Fibroblast of skin of right quadriceps (primary cell): ENCODE measurements at places on chromosomes 12 and 14.
A peak's percentile ranks its signal among the peaks of the same experiment; 100 is the strongest.

DNA sequence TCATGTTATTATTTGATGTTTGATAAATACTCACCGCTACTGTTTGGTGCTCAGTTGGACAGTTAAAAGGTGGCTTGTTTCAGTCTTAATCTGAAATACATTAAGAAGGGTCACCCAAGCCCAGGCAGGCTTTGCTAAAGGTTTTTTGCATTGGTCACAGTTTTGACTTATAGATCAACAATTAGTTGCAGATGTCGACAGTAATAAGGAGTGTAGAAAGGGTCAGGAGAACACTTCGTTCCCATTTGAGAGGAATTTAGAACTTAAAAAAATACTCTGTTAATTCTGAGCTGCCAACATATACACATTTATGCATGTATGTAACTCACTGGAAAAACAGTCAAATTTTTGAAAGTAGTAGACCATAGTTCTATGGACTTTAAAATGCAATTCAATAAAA, 130.3 kb downstream of the TMEM30B start:
- peak; percentile 80 for DNase-seq

GRCh38 chr12:72256725-72257124, 15.4 kb upstream of the TRHDE start:
- DNase-seq = peak; percentile 20

DNA sequence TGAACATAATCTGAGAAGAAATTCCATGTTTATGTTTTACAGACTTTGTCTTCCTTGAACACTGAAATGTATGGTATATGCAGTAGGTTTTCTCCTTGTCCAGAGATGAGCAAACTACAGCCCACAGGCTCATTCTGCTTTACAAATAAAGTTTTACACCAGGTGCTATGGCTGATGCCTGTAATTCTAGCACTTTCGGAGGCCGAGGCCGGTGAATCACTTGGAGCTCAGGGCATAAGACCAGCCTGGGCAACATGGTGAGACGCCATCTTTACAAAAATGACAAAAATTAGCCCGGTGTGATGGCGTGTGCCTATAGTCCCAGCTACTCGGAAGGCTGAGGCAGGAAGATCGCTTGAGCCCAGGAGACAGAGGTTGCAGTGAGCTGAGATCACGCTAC, 64.7 kb downstream of the LRP6 start:
- DNase-seq = no peak

DNA sequence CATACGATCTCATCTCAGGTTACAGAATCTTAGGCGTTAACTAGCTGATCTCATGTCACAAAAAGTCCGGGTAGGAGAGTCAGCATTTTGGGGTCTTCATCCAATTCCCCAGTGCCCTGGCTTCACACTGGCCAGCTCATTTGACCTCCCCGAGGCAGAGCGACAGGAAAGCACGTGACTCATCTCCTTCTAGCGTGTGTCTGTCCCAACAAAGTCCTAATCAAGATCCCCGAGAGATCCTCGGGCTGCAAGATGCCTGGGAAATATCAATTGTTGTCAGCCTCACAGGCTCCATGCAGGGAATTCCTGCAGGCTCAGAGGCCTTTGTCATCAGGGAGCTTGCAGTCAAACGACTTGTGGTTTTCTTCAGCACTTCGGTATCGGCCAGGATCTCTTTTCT, 57.5 kb downstream of the ZNF664 start:
- peak; percentile 95 for DNase-seq

- no peak for DNase-seq
Observed at GRCh38 chr14:52733824-52734223, 3.9 kb downstream of the STYX start.

DNA sequence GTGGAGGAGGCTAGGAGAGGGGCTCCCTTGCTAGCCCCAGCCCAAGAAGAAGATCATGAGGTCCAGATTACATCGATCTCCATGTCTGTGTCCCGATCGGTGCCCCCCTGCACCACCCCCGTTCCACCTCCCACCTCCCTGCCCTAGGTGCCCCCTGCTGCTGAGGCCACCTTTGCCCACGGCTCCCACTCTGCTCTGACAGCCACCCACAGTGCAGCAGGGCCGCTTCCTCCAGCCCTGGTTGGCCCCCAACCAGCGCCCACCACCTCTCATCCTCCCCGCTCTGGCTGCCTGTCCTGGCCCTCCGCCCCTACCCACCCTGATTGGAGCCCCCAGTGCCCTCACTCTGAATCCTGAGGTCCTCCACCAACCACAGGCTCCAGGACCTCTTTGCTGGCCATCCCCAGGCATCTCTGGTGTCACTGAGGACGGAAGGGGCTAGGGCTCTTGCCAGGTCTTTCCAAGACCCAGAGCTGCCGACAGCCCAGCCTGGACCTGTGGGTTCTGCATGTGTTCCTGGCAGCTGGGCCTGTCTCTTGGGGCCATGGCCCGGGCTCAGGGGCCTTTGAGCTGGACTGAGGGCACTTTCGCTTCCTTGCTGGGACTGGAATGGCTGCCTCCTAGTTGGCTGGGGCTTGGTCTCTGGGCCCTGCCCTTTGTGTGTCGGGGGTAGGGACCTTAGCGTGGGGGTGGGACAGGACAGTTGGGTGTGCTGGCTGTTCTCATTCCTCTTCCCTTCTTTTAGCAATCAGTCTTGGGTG, 7.2 kb upstream of the PLXNC1 start:
- DNase-seq = no peak

- DNase-seq = no peak
Observed at GRCh38 chr12:93979189-93979588, 169.2 kb upstream of the PLXNC1 start.

- no peak for DNase-seq
Observed at GRCh38 chr12:101207086-101207780, 2.8 kb downstream of the SLC5A8 start.

GRCh38 chr14:96265383-96266095, 9.5 kb downstream of the BDKRB1 start:
- peak; percentile 49 for DNase-seq

DNA sequence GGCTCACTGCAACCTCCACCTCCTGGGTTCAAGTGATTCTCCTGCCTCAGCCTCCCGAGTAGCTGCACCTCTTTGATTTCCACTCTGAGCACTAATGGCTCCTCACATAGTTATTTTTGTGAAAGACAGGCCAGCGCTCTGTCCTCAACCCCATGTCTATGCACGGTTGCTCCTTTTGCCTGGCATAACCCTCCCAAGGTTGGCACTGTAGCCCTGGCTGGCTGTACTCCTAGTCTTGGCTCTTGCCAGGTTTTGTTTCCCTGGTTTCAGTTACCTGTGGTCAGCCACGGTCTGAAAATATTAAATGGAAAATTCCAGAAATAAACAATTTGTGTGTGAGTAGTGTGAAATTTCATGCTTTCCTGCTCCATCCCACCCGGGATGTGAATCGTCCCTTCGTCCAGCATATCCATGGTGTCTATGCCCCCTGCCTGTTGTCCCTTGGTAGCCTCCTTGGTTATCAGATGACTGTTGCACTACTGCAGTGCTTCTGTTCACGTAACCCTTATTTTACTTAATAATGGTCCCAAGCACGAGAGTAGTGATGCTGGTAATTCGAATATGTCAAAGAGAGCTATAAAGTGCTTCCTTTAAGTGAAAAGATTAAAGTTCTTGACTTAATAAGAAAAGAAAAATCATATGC, 12.3 kb upstream of the DCD start:
- DNase-seq = no peak
